ENCODE measurements at places on chromosomes 2 and 18.

GRCh38 chr2:238407566-238407965 lies 19.2 kb upstream of the ASB1 start:
- no peak for DNase-seq

DNA sequence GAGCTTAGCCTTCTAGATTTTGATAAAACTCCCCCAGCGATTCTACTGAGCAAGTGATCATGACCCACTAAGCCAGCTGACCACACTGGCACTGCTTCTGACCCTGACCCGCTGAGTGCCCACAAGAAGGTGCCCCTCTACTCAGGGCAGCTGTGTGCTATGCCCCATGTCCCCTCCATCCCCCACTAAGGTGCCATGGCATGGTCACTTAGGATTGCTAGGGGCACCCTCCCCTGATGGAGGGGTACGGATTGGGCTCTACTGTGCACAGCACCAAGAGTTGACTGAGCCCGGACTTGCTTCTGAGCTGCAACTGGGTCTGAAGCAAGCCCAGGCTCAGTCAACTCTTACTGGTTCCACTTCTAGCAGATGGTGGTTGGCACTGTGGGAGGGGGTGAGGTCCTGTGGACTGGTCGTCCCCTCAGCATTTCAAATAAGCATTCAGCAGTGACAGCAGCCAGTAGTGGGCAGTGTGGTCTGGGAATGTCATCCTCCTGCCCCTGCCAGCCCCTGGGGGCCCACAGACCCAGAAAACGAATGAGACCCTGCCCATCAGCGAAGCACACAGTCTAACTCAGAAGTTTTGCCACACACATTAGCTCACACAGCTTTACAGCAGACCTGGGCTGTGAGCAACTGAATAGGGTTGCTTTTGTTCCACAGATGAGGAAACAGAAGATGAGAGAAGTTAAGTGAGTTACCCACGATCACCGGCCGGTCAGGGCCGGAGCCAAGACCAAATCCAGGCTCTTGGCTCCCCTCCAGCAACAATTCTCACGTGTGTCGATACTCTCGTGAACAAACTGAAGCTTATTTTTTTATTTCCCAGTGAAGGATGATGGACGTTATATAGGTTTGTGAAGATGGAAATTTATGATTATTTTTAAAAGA lies 52.1 kb upstream of the FOSL2 start:
- no peak for DNase-seq

DNA sequence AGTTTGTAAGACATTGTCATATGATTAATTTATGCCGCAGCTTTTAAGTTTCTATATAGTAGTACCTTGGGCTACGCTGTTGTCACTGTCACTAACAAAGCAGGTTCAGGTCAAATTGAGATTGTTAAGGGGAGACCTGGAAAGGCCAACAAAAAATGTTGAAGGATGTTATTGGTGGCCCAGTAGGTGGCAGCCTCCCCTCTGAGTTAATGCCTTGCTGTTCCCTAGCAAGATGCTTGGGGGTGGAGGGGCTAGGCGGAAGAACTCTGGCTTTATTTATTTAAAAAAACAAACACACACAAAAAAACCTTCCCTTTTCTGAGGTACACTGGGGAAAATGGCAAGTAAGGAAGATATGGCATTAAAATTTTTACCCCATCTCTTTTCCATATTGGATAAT lies 128.3 kb upstream of the ATP5MC3 start:
- DNase-seq = no peak

GRCh38 chr2:141554810-141555209 lies 576.0 kb downstream of the LRP1B start:
- DNase-seq = no peak

- DNase-seq = no peak
These were observed at the start of gene SLC8A1 for GRCh38 chr2:40451918-40452605. Gene SLC8A1, minus strand, starts transcription at chr2:40452090.

DNA sequence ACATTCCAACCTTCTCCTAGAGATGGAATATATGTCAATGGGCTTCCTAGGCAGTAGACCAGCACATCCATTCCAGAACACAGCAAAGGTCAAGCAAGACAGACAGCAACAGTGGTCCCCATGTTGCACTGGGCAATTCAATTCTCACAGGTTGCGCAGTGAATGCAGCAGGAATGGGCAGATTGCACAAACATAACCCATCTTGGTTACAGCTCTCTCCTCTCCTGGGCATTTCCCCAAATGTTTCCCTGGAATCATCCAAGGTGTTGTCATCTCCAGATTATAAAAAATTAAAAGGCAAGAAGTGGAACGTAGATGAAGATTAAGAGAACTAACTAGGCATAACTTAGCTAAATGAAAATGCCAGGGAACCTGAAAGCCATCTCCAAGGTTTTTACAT lies 265.8 kb upstream of the SLC14A2 start:
- DNase-seq = no peak

DNA sequence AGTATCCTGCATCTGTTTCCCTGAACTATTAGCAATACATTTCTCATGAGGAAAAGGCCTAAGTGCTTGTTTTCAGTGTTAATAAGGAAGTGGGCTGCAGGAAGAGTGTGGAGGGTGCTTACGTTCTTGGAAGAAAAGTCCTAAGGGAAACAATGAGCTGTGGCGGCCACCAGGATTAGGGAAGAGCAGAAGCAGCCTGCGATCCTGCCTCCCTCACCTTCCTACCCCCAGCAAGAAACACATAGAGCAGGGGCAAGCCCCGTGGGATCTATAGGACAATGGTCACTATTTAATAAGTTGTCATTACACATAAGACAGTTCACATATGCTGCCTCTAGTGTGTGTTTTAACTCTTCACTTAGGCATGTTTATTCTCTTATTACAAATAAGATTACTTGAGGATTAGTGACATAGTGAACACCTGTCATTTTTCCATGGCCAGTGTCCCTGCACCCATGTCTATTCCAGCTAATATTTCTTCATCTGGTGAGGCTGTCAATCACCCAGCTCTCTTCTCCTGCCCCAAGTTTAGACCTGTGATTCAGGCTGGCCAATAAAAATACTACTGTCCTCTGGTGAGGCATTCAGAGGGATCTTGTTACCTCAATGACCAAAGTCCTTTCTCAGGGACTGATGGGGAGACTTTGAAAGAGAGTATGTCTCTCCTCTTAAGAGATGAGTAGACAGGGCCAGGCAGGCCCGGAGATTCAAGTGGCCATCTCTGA lies 510.9 kb upstream of the CELF4 start:
- DNase-seq = no peak

DNA sequence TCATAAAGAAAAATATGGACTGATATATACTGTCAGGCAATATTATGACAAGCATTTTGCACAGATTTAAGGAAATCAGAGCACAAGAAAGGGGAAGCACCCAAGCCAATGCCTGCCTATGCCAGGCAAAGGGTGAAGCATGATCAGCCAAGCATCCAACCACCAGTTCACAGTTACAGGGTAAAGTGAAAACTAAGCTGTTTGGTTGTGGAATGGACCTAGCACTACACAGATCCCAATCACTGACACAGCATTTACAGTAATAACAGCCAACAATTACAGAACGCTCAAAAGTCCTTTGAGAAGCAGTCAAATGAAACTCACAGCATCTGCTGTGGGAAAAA lies 90.3 kb downstream of the SP3 start:
- DNase-seq = no peak

- no peak for DNase-seq
These were observed 10.9 kb downstream of the SH2D6 start for GRCh38 chr2:85429213-85429923.

GRCh38 chr2:46327627-46328026 lies 30.4 kb downstream of the EPAS1 start:
- no peak for DNase-seq

- DNase-seq = no peak
These were observed 86.5 kb downstream of the ACTR3 start for GRCh38 chr2:113976277-113976928.

Data from SW 1271 (cell line).